ENCODE measurements at places on chromosomes 16 and 17. TPM values are rescaled to one million over a fixed set of nuclear protein-coding genes. Genes with fewer than 3 reads are reported as not detected.

DNA sequence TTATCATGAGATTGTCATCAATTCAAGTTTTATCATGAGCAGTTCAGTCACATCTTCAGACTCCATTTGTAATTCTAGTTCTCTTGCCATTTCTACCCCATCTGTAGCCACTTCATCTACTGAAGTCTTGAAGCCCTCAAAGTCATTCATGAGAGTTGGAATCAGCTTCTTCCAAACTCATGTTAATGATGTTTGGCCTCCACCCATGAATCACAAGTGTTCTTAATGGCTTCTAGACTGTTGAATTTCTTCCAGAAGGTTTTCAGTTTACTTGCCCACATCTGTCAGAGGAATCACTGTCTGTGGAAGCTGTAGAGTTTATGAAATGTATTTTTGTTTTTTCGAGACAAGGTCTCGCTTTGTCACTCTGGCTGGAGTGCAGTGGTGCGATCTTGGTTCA is 16.0 kb downstream of the NSRP1 start:
- DNase-seq = no peak

- no peak for DNase-seq
These were observed 36.3 kb downstream of the ZDHHC7 start for GRCh38 chr16:84975066-84975465.

- DNase-seq = peak; percentile 56
These were observed 9.5 kb upstream of the TCF25 start for GRCh38 chr16:89863741-89864526.

- peak; percentile 85 for DNase-seq
These were observed 1.4 kb downstream of the HAGHL start for GRCh38 chr16:728131-728889.

DNA sequence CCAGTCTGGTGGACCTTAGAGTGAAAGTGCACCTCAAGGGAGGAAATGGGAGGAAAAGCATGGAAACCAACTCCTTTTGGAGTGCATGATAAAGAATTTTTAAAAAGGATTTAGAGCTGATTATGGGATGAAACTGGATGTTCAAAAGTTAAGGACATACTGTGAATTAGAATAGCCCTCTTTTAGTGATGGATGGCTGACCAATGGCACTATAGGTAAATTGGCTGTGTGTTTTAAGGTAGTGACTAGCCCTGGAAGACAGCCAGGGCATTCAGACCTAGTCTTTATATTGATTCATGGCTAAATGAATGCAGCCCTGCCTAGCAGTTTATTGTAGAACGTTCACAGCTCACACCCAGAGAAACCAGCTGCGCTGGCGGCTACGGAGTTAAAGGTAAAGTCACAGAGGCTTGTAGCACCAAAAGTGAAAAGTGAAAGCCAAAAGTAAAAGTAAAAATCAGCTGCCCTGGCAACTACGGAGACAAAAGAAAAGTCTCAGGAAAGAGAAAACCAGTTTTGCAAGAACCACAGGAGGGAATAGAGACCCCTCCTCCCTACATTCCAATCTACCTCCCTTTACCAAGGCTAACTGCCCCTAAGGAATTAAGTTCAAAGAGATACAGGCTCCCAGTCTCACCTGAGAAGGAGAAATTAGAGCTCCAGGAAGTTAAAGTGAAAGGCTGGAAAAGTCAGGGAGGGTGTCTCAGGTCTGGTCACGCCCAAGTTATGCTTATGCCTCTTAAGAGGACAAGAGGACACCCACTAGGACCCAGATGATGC is 21.8 kb downstream of the ACSM1 start:
- DNase-seq = peak; percentile 68

- DNase-seq = peak; percentile 94
These were observed 24.5 kb upstream of the HS3ST2 start for GRCh38 chr16:22789281-22789945.

DNA sequence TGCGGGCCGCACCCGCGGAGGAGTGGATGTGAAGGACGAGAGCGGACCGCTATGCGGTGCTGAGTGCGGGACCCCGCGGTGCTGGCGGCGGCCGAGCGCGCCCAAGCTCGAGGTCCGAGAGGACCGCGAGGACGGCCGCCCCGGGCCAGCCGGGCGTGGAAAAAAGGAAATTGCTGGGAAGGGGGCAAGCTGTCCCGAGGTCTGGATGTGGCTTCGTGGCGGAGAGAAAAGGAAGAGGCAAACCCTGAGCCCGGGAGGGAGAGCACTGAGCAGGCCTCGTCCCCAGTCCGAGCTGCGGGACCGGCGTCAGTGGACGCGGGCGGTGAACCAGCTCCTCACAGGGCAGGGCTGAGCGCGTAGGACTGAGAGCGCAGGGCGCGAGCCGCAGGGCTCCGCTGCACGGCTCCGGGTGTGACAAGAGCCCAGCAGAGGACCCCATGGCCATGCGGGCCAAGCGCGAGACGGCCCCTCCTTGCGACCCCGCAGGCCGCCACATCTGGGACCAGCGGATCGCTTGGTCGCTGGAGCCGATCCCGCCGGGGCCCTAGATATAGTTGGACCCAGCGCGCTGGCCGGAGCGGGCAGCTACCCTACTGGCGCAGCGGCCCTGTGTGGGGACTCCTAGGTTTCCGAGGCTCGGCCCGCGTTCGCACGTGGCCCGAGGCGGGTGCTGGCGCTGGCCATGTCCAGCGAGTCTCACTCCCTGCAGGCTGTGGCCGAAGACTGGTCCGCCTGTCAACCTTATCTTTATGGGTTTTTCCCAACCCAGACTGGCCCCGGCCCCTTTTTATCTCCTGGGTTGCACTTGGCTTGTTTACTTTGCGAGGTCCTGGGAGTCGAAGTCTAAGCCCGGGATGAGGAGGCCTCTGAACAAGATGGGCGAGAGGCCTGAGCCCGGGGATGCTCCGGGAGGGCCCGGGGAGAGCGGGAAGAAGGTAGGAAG is 2.4 kb downstream of the TBX4 start:
- no peak for DNase-seq

- DNase-seq = peak; percentile 55
These were observed 9.8 kb downstream of the SLC16A3 start for GRCh38 chr17:82238472-82239201.

GRCh38 chr17:66507103-66507923 is 204.9 kb downstream of the PRKCA start:
- DNase-seq = peak; percentile 49

- DNase-seq = no peak
These were observed 2.9 kb downstream of the KRTAP9-7 start for GRCh38 chr17:41278176-41278955.

DNA sequence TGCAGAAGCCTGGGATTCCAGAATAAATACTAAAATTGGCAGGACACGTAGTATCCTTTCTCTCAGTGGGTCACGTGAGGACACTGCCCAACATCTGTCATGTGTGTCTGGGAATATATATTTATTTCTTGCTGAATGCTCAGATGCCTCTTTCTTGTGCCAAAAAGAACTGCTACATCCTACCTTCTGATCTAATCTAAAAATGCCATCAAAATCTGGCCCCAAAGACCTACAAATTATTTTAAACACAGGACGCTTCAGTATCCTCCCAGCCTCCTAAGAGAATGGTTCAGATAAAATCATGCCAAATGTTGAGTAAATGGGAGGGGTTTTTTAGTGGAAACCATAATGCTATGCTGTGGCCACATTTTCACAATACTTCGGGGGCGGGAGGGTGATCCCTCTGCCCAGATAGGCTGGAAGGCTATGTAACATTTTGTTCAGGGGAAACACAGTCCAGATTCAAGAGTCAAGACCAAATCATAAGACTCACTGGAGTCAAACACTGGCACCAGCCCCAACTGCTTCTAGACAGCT is 22.9 kb upstream of the CORO6 start:
- DNase-seq = no peak

- no peak for DNase-seq
These were observed 316.9 kb downstream of the HAPSTR1 start for GRCh38 chr16:9408297-9408878.

DNA sequence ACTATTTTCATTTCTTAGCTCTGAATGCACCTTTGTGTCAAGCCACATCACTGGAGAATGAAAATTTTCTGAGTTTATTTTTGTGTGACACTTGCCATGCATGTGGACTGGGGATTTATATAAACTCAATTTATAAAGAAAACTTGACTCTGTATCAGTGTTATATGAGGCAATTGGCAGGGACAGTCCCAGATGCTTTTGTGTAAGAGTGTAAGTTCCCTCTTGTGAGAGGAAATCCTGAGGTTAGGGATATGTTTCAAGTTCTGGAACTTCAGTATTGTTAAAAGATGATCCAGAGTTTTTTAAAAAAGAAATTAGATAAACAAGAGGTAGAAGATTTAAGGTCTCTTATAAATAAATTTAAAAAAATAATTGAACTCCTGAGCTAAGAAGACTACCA is 10.9 kb upstream of the CCL8 start:
- no peak for DNase-seq

GRCh38 chr16:81553814-81554675 is 109.4 kb downstream of the CMIP start:
- no peak for DNase-seq

- DNase-seq = peak; percentile 35
These were observed 4.1 kb upstream of the UBALD1 start for GRCh38 chr16:4618645-4619418.

- DNase-seq = no peak
These were observed 1.8 kb upstream of the NECAB2 start for GRCh38 chr16:83966153-83966696.

GRCh38 chr17:3973495-3974137 is 9.4 kb upstream of the ATP2A3 start:
- DNase-seq = no peak

- no peak for DNase-seq
These were observed 10.8 kb downstream of the ZC3H18 start for GRCh38 chr16:88581033-88581432.

DNA sequence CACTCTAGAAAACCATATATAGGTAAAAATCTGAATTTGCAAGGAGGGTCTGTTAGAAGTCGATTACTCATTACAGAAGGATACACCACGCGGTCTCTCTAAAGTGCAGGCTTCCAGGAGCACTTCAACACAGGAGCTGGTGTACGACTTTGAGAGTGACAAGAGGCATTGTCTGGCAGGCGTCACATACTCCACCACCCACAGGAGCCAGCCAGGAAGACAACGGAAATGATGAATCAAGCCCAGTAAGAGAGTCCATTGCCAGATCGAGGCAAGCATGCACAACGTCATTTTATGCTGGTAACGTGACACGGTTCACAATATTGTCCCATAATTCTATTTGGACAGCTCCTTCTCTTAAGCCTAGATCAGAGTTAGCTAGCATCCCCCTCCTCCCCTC is 15.0 kb upstream of the CACNG4 start:
- DNase-seq = no peak

DNA sequence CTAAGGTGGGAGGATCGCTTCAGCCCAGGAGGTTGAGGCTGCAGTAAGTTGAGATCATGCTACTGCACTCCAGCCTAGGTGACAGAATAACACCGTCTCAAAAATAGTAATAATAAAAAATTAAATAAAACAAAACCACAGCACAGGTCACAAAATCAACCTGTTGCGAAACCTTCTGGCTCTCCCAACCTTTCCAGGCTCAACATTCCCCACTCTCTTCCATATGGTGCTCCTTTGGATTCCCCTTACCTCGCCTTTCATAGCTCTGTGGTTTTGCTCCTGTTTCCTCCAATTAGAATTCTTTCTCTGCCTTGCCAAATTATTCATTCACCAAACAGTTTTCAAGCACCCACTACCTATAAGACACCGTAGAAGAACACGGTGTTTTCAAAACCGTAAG is 4.7 kb downstream of the ZDHHC7 start:
- no peak for DNase-seq

GRCh38 chr17:49895812-49896211 is 47.9 kb upstream of the TAC4 start:
- no peak for DNase-seq

- DNase-seq = no peak
These were observed 17.2 kb upstream of the NSMCE1 start for GRCh38 chr16:27285676-27286196.

DNA sequence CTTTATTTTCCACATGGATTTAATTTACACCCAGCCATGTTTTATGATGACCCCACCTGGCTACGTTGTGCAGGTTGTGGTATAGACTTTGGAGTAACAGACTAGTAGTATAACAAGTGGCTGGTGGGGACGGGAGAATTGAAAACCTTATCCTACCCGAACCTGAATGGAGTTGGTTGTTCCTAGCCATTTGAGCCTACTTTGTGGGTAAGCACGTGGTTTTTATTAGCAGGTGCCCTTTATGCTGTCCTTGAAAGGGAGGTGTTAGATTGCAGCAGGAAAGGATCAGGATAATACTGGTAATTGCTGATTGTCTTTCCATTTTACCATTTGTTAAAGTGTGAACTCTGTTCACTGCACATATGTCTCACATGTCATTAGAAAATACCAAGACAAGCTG is 31.9 kb upstream of the PHAF1 start:
- DNase-seq = no peak

DNA sequence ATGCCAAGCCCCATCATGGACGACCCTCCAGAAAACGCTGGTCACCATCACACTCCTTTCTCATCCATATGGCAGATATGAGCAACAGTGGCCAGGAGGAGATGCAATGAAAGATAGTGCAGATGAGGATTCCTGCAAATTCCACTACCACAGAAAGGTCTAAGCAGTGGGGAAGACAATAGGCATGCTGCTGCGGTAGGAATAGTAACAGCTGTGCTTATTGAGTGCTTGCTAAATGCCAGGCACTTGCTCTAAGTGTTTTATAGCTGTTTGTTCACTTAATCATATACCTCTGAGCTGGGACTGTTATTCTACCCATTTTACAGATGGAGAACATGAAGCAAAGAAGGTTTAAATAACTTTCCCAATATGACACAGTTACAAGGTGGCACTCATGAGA is 46.6 kb upstream of the AKAP1 start:
- no peak for DNase-seq

DNA sequence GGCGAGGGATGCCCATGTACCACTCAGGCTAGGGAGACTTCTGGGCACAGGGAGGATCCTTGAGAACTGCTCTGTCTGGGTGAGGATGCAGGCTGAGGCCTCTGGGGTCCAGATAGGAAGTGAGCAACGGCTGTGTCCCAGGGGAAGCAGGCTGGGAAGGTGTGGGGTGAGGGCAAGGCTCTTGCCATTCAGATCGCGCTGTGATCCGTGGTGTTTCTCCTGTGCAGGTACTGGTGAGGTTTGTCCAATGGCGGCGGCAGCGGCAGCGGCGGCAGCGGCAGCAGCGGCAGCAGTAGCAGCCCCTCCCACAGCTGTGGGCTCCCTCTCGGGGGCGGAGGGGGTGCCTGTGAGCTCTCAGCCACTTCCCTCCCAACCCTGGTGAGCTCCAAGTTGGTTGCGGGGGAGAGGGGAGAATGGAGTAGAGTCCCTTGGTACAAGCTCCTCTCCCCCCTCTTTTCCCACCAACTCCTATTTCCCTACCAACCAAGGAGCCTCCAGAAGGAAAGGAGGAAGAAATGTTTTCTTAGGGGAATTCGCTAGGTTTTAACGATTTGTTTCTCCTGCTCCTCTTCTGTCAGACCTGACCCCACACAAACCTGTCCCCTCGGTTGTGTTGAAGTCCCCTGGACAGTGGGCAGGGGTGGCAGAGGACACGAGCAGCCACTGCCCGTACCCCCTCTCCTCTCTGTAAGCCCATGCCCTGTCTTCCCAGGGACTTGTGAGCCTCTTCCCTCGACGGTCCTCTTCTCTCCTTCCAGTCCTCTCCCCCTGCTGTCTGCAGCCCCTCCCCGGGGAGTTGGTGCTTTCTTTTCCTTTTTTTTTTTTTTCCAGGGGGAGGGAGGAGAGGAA is 1.9 kb upstream of the PRRT2 start:
- no peak for DNase-seq

CPHXL2 gene
- not detected for total RNA-seq

PRSS53 gene
- total RNA-seq = 1.4 TPM

CSH2 gene
- total RNA-seq = not detected

EFCAB5 gene
- 0.28 TPM for total RNA-seq

MT2A gene
- 5,254 TPM for total RNA-seq

HOXB8 gene
- total RNA-seq = not detected

DYNLL2 gene
- 24.3 TPM for total RNA-seq

MED31 gene
- total RNA-seq = 34.6 TPM

WFDC1 gene
- total RNA-seq = not detected

SKAP1 gene
- total RNA-seq = not detected

Measured in foreskin keratinocyte (primary cell).